ENCODE measurements at places on chromosomes 1 and 21. TPM values are rescaled to one million over a fixed set of nuclear protein-coding genes. Genes with fewer than 3 reads are reported as not detected.
A peak's percentile ranks its signal among the peaks of the same experiment; 100 is the strongest.

GRCh38 chr21:45266518-45267389, 20.9 kb downstream of the POFUT2 start:
- peak; percentile 62 for DNase-seq

DNA sequence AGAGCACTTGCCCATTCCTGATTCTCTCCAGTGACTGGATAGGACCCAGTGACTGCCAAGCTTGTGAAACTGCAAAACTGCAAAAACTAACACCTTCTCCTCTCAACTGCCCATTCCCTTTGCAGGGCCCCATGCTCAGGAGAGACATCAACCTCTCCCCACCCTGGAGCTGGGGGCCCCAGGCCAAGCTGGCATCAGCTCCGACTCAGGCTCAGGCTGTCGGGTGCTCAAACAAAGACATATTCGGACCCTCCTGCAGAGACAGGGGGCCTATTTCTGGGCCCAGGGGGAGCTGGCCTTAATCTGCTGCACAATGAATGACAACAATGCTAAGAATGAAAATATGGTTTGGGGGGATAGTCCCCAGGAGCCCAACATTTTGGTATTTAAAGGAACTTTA, 11.8 kb downstream of the LMX1A start:
- DNase-seq: no peak

DNA sequence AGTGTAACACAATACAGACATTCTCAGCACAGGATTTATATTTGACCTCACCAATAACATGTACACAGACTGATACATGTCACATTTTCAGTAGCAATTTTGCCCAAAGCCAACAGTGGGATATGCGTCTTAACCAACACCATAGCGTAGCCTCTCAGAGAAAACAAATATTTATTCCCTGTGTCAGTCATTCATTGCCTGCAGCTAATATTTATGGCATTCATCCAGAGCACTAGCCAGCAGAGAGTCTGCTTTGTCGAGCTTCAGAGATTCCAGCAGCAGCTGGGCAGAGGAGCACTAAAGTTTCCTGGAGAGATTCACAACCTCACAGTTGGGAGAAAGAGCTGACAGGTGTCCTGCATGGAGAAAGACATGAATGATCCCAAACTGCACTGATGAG, 400.7 kb upstream of the DAB1 start:
- no peak for DNase-seq

DNA sequence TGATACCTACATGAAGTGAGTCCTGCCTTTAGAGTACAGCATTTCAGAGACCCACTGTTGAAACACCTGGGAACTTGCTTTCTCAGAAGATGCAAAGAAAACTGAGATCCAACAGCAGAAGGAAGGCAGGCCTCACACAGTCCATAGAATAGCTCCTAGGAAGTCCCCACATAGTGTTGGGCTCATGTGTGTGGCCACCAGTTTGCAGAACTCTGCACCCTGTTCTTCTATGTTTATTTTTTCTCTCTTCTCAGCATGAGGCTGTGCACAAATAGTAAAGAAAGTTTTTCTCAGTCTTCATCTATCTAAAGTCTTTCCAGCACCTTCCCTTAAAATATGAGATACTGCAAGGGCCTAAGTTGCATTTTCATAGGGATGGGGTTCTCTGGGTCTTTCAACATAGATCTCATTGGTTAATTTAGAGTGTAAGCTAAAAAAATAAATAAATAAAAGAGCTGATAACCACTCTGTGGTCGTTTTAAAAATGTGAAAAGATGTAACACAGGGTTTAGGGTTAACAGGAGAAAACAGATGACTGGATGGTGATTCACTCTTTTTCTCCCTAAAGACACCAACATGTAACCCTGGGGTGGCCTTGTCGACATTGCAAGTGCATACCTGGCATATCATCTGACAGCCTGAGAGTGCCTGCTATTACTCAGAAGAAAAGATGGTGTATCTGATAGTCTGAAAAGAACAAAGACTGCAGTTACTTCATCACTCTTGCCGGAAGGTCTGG, 94.6 kb downstream of the ZC3H11B start:
- DNase-seq: no peak

GRCh38 chr1:12426030-12426429, 192.0 kb downstream of the DHRS3 start:
- DNase-seq: no peak

DNA sequence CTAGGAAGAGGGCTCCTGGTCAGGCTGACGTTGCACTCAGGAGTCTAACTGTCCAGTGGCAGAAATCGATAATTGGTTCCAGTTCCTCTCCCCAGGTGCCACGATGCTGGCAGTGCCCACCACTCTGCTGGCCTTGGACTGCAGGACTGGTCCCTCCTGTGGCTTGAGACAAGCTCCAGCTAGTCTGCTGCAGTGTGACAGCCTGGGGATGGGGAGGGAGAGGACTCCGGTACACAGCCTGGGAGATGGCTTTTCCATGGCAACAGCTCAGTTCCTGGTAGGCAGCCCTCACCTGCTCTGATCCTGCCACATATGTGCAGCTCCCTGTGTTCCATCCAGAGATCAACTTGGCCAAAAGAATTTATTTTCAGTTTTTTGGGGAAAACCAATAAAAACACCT, 239.3 kb downstream of the KCNJ6 start:
- no peak for DNase-seq

DNA sequence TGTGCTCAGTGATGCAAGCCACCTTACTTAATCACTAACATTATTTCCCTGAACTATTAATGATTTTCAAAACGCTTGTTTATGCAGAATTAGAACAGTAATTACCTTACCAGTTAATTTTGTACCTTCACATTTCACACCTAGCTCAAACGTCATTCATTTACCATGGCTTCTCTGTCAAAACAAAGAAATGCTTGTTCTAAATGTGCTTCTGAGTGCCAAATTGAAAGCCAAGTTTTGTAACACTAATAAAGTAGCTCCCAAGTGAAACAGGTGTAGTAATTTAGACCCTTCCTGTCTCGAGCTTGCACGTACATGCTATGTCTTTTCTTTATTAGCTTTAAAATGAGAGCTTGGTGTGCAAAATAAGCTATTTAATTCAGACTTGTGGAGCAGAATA, 533.7 kb upstream of the PKN2 start:
- DNase-seq: no peak

GRCh38 chr1:29365906-29366670, 129.8 kb downstream of the PTPRU start:
- DNase-seq: no peak

DNA sequence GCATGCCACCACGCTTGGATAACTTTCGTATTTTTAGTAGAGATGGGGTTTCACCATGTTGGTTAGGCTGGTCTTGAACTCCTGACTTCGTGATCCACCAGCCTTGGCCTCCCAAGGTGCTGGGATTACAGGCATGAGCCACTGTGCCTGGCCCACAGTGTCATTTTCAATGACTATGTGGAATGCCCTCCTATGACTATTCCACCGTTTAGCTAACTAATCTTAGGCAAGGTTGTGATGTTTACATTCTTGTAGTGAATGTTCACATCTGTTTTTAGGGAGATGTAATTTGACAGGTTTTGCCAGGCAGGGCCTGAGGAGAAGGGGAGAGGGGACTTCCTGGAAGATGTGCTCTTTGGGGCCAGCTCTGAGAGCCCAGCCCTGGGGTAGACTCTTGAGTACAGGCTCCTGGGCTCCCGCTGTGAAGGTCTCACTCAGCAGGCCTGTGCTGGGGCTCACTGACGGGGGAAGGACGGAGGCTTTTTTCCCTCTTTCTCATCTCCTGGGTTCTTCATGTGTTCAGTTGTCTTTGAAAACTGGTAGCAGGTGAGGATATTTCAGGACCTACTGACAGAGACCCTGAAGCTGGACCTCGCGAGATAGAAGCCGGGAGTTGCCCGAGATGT, 13.2 kb downstream of the COQ8A start:
- DNase-seq: no peak

DNA sequence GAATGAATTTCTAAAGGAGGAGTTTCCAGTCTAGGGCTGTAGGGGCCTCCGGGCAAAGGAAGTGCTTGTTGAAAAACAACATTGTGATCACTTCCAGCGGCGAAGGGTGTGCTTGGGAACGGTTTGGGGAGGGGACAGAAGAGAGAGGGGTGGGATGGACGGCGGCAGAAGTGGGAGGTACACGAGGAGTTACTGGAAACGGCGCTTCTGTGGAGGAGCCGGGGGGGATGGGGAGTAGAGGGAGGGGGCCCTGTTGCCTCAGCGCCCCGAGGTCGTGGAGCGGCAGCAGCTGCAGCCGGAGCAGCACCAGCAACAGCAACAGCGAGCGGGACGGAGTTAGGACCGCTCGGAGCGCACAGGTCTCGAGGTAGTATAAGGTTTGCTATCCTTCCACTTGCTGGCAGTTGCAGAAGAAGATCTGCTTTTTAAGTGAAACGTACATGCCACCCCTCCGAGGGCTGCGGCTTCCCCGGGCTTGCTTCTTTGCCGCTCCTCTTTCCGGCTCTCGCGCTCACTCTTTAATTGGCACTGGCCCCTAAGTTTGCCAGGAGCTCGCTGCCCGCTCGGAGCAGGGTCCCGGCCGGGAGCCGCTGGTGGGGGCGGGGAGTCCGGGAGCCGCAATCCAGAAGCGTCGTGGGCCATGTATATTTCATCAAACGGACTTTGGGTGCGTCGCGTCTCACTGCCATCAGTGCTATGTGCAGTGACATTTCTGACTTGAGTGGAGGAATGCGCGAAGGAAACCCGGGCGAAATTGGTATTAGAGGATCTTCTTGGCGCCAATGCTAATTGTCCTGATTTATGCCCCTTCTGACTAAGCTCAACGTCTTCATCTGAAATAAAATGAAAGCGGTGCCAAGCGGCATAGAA, 771 bp upstream of the NTNG1 start:
- no peak for DNase-seq

DNA sequence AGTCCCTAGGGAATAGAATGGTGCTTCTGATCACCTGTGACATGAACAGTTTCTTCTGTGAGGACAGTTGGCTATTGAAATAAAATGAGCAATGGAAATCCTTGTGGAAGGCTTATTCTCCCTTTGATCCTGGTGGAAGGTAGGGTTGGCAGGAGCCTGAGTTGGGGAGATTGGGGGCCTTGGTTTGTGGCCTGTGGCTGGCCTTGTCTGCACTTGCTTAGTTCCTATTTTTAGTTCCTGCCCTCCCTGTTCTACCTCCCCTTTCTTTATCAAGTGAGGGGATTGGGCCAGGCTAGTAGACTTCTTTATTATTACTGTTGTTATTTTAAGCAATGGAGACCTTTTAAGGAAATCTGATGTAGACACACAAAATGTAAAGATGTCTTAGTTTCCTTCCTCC, 8.2 kb downstream of the DMRTB1 start:
- no peak for DNase-seq

GRCh38 chr1:36482724-36483388, at the start of gene CSF3R:
Gene CSF3R, minus strand, starts transcription at chr1:36482913. Its CDS starts 3,417 bp downstream, at chr1:36479496.
- no peak for DNase-seq

GRCh38 chr21:39189857-39190604, 6.8 kb upstream of the PSMG1 start:
- no peak for DNase-seq

DNA sequence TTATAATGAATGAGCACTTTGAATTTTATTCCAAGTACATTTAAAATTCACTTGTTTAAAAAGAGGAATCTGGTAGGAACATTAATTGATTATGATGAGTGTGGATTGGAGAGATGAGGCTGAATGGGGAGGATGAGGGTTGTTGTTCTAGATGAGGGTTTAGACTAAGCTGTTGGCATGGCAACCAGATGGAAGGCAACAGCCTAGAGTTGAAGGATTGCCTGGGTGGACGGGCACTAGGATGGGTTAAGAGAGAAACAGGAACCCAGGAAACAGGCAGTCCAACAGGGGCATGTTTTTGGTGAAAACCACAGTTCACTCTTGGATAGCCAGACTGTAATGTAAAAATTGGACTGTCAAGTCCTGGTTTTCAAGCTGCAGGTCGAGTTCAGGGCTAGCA, 125.5 kb downstream of the CHRM3 start:
- no peak for DNase-seq

DNA sequence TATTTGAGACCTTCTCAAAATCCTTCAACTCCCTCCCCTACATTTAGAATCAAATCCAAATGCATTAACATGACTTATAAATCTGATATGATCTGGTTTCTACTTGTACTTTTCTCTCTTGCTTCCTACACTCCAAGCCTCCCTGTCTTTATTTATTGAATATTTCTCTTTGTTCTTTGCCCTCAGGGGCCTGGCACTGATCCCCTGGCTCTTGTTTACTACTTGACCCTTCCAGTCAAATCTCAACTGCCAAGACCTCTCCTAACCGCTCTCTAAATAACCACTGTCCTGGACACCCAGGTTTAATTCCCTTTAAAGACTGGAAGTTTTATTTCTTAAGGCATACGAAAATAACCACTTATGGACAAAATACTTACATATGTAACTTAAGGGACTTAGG, 248.9 kb downstream of the CHRM3 start:
- DNase-seq: no peak

- no peak for DNase-seq
Observed at GRCh38 chr1:227776331-227776771, 39.1 kb upstream of the PRSS38 start.

- DNase-seq: no peak
Observed at GRCh38 chr1:10402729-10403274, 3.9 kb downstream of the PGD start.

DNA sequence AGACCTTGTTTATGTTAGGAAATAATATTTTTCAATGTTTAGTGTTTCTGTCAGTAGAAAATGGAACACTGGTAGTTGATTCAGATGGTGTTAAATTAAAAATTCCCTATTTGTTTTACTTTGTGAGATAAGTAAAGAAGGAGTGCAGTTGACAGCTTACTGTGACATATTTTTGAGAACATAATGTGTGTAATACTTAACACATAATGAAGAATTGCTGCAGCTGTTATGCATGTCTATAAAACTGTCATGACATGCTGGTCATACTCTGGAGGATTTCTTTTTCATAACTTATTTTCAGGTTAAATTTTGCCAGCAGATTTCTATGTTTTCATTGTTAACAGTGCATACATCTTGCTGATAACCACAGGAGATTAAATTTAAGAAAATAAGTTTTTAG, 296.1 kb downstream of the CTH start:
- no peak for DNase-seq

GRCh38 chr1:153404768-153405167, 11.6 kb upstream of the S100A7A start:
- DNase-seq: peak; percentile 33

The INSRR gene
- 0.78 TPM for total RNA-seq

The S100A7 gene
- total RNA-seq: not detected

The OR2L3 gene
- not detected for total RNA-seq

The KDF1 gene
- not detected for total RNA-seq

The C4BPA gene
- not detected for total RNA-seq

The THEMIS2 gene
- 28.7 TPM for total RNA-seq

Data from activated T-helper 1 cell treated with anti-CD3 and anti-CD28 coated beads, Interleukin-12 subunit alpha, Interleukin-12 subunit beta, Interleukin-2, Interleukin-4 antibody, amounts not matched to agents 30 ng/mL and 10 ng/mL and 1 ng/mL, durations not matched to agents 14 hours and 24 hours and 36 hours (primary cell).